ENCODE measurements at places on chromosomes 6 and 20.

DNA sequence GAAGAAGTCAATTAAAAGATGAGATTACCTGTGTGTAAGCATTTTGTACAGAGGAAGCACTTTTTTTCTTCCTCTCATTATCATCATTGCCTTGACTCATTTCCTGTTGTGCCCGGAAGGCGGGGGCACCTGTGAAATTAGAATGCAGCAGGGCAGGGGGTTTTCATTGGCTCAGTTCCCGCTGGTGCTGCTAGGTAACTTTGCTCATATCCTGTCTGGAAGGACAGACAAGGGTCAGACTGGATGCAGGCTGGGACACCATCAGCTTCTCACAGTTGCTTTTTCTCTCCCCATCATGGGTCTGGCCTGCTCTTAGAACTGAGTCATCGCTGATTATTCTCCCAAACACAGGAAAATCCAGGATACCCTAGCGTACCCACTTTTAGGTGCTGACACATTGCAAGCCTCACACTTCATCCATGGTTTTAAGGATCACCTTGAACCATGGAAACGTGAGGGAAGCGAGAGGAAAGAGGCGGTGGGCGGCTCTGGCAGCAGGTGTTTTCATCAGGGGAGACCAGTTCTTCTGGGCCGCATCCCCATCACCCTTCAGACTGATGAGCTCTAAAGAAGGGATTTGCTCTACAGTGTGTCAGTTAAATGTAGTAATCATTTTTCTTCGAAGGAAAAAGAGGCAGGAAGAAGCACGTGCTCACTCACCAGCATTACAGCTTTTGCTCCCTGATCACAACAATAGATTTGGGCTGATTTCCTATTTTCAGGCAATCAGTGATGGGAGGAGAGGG is 195.7 kb upstream of the SASH1 start:
- DNase-seq, result no peak

GRCh38 chr20:15776770-15777466 is 796.3 kb downstream of the KIF16B start:
- DNase-seq, result no peak

- no peak for DNase-seq
Observed at GRCh38 chr20:46683939-46684750, 5.1 kb downstream of the TP53RK start.

- no peak for DNase-seq
Observed at GRCh38 chr6:16822529-16822928, 61.3 kb upstream of the ATXN1 start.

GRCh38 chr6:7656355-7656754 is 66.4 kb downstream of the SNRNP48 start:
- no peak for DNase-seq

DNA sequence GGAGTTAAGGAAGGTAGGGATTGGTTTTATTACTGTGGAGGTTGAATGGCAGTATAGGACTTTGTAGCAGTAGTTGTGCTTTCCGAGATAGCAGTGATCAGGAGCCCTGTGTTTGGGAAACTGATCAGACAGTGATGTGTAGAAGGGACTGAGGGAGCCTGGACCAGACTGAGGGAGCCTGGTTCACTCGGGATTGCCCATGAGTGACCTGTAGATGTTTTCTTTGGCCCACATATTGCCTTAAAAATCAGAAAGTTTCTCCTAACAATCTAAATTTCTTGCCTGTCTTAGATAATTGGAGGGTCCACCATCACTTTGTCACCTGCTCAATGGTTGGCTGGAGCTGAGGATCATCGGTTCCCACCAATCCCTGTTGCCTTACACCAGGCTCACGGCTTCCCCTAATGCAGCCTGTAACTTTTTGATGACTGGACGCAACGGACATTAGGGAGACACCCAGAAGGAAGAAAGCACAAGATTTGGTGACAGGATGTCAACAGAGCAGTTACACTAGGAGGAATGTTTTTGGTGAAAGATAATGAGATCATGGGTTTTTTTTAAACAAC is 1.1 kb downstream of the CDS2 start:
- no peak for DNase-seq

DNA sequence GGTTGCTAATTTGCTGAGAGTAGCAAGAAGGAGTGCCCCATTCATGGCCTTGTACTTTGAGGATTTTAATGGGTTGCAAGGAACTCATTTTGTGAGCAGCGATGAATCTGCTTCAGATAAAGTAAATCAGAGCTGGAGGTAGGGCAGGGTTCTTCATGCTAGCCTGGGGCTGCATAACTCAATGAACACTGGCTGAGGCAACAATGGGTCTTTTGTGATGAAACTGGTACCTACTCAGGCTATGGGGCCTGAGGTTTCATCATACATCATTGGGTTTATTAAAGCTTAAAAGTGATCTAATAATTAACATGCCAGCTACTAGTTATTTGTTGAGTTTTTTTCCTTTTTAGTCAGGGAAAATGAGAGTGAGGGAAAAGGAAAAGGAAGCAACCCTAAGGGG is 106.9 kb downstream of the FAM50B start:
- no peak for DNase-seq

GRCh38 chr20:8094850-8095249 is 37.2 kb upstream of the PLCB1 start:
- DNase-seq, result no peak

All from stimulated activated CD8-positive, alpha-beta memory T cell treated with anti-CD3 and anti-CD28 coated beads, Interleukin-4, amount 100 ng/mL, for 1 hour (primary cell).